ENCODE measurements at places on chromosomes 1 and 21.

GRCh38 chr1:170536924-170537551 lies 5.1 kb downstream of the GORAB start:
- DNase-seq = no peak

DNA sequence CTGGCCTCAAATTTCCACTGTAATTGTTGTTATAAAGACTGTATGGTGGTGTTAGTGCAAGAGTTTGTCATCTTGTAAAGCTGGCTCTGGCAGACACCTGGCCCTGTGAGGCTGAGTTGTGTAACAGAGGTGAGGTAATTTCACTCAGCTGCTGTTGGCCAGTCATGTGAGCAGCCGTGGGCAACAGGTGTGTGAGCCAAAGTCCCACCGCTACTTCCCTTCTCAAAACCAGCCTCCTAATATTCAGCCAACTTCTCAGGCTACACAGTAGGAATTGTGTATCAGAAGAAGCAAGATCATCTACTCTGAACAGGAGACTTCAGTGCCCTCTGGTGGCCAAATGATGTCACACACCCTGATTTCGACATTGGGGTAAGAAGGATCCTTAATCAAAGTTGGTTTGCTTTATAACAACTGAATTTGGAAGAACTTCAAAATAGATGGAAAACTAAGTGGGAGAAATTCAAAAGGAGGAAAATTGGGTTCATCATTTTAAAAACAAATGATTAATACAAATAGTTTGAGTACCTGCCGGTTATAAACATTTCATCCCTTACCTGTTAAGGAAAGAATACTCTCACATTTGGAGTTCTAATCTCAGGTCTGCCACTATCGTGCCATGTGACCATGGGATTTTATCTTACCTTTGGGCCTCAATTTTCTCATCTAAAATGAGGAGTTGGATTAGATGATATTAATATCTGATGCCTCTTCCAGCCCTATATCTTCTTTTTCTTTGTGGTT lies 2.6 kb upstream of the CREG1 start:
- peak; percentile 63 for DNase-seq

GRCh38 chr21:40130476-40130875 lies 263.2 kb downstream of the PCP4 start:
- no peak for DNase-seq

DNA sequence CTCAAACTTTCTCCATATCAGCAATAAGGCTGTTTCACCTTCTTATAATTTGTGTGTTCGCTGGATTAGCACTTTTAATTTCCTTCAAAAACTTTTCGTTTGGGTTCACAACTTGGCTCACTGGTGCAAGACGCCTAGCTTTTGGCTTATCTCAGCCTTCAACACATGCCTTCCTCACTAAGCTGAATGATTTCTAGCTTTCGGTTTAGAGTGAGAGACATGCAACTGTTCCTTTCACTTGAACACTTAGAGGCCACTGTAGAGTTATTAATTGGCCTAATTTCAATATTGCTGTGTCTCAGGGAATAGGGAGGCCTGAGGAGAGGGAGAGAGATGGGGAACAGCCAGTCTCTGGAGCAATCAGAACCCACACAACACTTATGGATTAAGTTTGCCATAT lies 41.2 kb upstream of the IFNLR1 start:
- no peak for DNase-seq

DNA sequence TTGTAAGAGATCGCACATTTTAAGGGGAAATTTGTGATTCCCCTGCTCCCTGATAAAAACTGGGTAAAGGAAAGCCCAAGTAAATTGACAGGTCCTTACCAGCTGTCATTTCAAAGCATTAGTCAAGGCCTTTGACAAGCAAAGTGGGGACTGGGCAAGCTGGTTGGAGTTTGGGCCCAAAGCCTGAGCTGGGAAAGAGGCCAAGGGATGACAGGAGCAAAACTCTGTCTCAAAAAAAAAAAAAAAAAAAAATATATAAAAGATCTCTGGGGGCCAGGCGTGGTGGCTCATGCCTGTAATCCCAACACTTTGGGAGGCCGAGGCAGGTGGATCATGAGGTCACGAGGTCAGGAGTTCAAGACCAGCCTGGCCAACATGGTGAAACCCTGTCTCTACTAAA lies 36.9 kb downstream of the SLC2A1 start:
- DNase-seq = no peak

Data from Panc1 (cell line).